ENCODE measurements at places on chromosomes 1 and 21. TPM values are rescaled to one million over a fixed set of nuclear protein-coding genes. Genes with fewer than 3 reads are reported as not detected.

Gene CBS
- polyA plus RNA-seq = 7.5 TPM

DNA sequence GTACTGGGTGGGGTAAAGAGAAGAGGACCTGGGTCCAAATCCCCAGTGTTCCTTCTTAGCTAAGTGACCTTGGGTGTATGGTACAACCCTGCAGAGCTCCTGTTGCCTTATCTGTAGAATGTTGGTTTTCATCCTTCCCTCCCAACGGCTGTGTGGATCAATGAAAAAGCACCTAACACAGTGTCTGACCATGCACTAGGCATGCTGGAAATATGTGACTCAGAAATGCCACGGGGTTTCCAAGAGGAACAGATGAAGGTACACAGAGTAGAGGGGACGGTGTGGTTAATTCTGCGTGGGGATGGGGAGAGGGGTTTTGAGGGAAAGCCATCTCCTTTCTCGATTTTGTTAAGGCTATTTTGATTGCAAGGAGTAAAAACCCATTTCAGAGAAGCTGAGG, 8.6 kb downstream of the NIPAL3 start:
- no peaks in the 10 kb centered on the region for H3K4me1 ChIP-seq
- no peaks in the 10 kb centered on the region for H3K27me3 ChIP-seq
- H3K4me3 ChIP-seq = no peak overlapping the region

DNA sequence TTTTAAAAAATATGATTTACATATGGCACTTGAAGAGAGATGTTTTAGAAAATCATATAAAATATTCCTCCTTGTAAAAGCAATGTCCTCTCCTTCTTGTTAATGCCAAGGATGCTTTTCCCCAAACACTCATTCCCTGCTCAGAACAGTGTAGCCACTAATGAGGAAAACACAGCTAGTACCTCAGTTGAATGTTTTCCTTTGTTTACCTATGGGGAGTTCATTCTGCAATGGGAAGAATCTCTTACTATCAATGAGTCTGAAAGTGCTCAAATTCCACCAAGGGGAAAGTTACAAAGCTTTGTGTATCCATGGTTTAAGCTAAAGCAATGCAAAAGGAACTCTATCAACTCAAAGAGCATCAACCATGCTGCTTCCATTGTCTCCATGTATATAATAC, 221.9 kb upstream of the ADGRL2 start:
- no peak overlapping the region for H3K4me3 ChIP-seq
- H3K36me3 ChIP-seq = no peaks in the 10 kb centered on the region
- H3K4me1 ChIP-seq = peaks cover 3% of the 10 kb centered on the region

GRCh38 chr1:5231541-5232315, 577.3 kb downstream of the AJAP1 start:
- H3K4me1 ChIP-seq = no peaks in the 10 kb centered on the region

Gene ZNF683
- not detected for polyA plus RNA-seq

DNA sequence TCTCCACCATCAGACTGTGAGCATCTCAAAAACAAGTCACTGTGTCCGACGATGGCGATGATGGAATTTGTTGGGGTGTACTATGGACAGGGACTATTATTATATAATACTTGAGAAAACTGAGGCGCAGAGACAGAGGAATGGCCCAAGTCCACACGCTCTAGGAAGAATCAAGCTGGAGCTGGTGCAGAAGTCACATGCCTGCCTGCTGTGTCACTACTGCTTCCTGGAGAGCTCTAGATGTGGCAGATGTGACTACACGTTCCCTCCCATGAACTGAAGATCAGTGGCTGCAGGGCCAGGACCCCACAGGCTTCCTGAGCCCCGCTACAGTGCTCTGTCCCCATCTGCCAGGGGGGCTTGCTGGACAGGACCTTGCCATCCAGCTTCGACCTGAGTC, 56.9 kb downstream of the TRABD2B start:
- H3K4me1 ChIP-seq = no peaks in the 10 kb centered on the region
- no peak for DNase-seq
- no peak overlapping the region for H3K4me3 ChIP-seq
- no peak overlapping the region for H3K27ac ChIP-seq
- no peaks in the 10 kb centered on the region for H3K36me3 ChIP-seq

- peaks cover 74% of the 10 kb centered on the region for H3K4me1 ChIP-seq
- H3K36me3 ChIP-seq = no peaks in the 10 kb centered on the region
- no peaks in the 10 kb centered on the region for H3K27me3 ChIP-seq
- peak overlapping the region; percentile 75 for H3K27ac ChIP-seq
- H3K4me3 ChIP-seq = no peak overlapping the region
Measured at GRCh38 chr1:225772323-225772768, 5.3 kb upstream of the SRP9 start.

GRCh38 chr1:23478896-23479665, 4.9 kb downstream of the ASAP3 start:
- H3K4me3 ChIP-seq = no peak overlapping the region
- no peaks in the 10 kb centered on the region for H3K27me3 ChIP-seq
- peak overlapping the region; percentile 7 for H3K27ac ChIP-seq
- no peaks in the 10 kb centered on the region for H3K4me1 ChIP-seq

Gene CASQ2
- polyA plus RNA-seq = 2.6 TPM

Gene RNU1-1
- not detected for polyA plus RNA-seq

Gene ATP1A4
- not detected for polyA plus RNA-seq

- peak overlapping the region; percentile 76 for H3K27ac ChIP-seq
- H3K36me3 ChIP-seq = no peaks in the 10 kb centered on the region
- peaks cover 33% of the 10 kb centered on the region for H3K4me1 ChIP-seq
- no peak for DNase-seq
- H3K27me3 ChIP-seq = no peaks in the 10 kb centered on the region
Measured at GRCh38 chr1:183600634-183601033, 10.4 kb upstream of the NCF2 start.

DNA sequence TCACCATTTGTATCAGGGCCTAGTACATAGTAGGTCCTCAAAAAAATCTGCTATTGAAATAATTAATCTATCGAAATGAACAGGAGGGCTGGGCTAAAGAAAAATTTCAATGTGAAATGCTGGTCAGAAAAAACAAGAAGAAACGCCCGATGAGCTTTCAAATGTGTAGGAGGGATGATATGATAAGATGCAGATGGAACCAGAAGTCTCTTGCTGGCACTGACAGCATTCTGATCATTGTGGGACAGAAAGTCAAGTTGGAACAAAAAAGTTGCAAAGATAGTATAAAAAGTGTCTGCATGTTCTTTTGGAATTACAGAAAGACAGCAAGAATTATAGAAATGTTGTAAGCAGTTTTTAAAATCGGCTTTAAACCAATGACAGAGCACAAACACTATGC, 11.1 kb downstream of the G0S2 start:
- no peak for DNase-seq
- H3K36me3 ChIP-seq = no peaks in the 10 kb centered on the region
- no peak overlapping the region for H3K4me3 ChIP-seq
- H3K27me3 ChIP-seq = no peaks in the 10 kb centered on the region

Gene FAM110D
- polyA plus RNA-seq = 0.60 TPM

GRCh38 chr21:32578107-32578691, 7.1 kb downstream of the TCP10L start:
- H3K4me3 ChIP-seq = no peak overlapping the region
- no peak overlapping the region for H3K27ac ChIP-seq
- no peaks in the 10 kb centered on the region for H3K27me3 ChIP-seq
- H3K36me3 ChIP-seq = no peaks in the 10 kb centered on the region

Measured in sigmoid colon (tissue), 7 donors.